Hematopoietic multipotent progenitor cell (in vitro differentiated cells): ENCODE measurements at places on chromosomes 2 and 18. TPM values are rescaled to one million over a fixed set of nuclear protein-coding genes. Genes with fewer than 3 reads are reported as not detected.

The UGT1A9 gene
- under 0.01 TPM for total RNA-seq

The MDH1B gene
- 1.3 TPM for total RNA-seq

The LAMA3 gene
- total RNA-seq = 2.4 TPM

The OBSL1 gene
- total RNA-seq = 114 TPM

The FEV gene
- total RNA-seq = not detected

The CAPN13 gene
- under 0.01 TPM for total RNA-seq

The PGAP1 gene
- 3.2 TPM for total RNA-seq

The MC2R gene
- not detected for total RNA-seq

The SERPINB4 gene
- total RNA-seq = not detected

The SP140 gene
- total RNA-seq = 1.3 TPM

The ANO7 gene
- 1.3 TPM for total RNA-seq

The PAX3 gene
- total RNA-seq = not detected

The CDH2 gene
- total RNA-seq = 3.5 TPM

The ERFE gene
- 0.27 TPM for total RNA-seq

The NEMP2 gene
- total RNA-seq = 6.2 TPM

The RTP5 gene
- 1.1 TPM for total RNA-seq

The KCNJ13 gene
- total RNA-seq = not detected

The ODC1 gene
- 64.1 TPM for total RNA-seq

The PROKR1 gene
- under 0.01 TPM for total RNA-seq

The SERPINB10 gene
- 0.27 TPM for total RNA-seq

The HOXD4 gene
- not detected for total RNA-seq

The DNAJC5G gene
- total RNA-seq = not detected

The SOWAHC gene
- total RNA-seq = under 0.01 TPM

The APOB gene
- total RNA-seq = under 0.01 TPM

The MARS2 gene
- total RNA-seq = 9.2 TPM

The SERPINB11 gene
- not detected for total RNA-seq

The IRS1 gene
- under 0.01 TPM for total RNA-seq

The VRK2 gene
- 11.6 TPM for total RNA-seq

The PTPRN gene
- total RNA-seq = under 0.01 TPM

The CRYBA2 gene
- total RNA-seq = not detected

The CCDC141 gene
- 0.54 TPM for total RNA-seq

The KCTD1 gene
- 8.6 TPM for total RNA-seq

The MARCHF4 gene
- under 0.01 TPM for total RNA-seq

The LRRC30 gene
- total RNA-seq = not detected

The ARL6IP6 gene
- 12.1 TPM for total RNA-seq

The DPP4 gene
- 0.27 TPM for total RNA-seq

The TRPM8 gene
- total RNA-seq = not detected

The FAM237A gene
- not detected for total RNA-seq

The COL5A2 gene
- 0.54 TPM for total RNA-seq

The TET3 gene
- total RNA-seq = 11.0 TPM

The SLC39A10 gene
- 34.5 TPM for total RNA-seq

The SIX2 gene
- not detected for total RNA-seq

The SERPINB12 gene
- total RNA-seq = not detected

The RPE gene
- 83.7 TPM for total RNA-seq

The SP100 gene
- 45.8 TPM for total RNA-seq
